NCI-H524 treated with DMSO at 0.1 percent for 48 hours (cell line): ENCODE measurements at places on chromosomes 6 and 20.
A peak's percentile ranks its signal among the peaks of the same experiment; 100 is the strongest.

GRCh38 chr6:168039849-168040248 lies 39.2 kb downstream of the FRMD1 start:
- DNase-seq: no peak

GRCh38 chr6:47245745-47246371 lies 63.8 kb downstream of the TNFRSF21 start:
- DNase-seq: no peak

DNA sequence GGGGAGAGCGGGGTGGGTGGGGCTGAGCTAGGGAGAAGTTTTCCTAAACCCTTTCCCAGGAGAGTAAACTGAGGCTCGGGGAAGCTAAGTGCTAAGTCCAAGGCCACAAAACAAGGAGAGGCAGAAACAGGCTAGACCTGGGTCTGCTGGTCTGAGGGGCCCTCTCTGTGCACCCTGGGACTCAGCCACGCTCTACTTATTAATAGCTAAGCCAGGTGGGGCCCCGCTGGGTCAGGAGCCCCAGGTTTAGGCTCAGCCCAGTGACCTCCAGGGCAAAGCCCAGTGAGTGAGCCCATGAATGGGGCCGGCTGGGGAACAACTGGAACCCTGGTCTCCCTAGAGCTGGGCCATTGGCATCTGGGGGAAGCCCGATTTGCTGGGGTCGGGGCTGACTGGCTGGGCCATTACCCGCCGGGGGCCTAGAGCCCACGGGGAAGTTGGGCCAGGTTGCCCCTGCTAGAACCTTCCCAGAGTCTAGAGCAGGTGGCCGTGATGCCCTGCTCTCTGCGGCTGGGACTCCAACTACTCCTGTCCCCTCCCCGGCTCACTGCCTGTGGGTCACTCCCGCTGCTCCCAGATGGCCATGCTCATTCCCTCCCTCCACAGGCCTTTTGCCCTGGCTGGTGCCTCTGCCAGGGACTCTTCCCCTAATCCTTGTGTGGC lies 24.1 kb upstream of the NOL4L start:
- DNase-seq: no peak

DNA sequence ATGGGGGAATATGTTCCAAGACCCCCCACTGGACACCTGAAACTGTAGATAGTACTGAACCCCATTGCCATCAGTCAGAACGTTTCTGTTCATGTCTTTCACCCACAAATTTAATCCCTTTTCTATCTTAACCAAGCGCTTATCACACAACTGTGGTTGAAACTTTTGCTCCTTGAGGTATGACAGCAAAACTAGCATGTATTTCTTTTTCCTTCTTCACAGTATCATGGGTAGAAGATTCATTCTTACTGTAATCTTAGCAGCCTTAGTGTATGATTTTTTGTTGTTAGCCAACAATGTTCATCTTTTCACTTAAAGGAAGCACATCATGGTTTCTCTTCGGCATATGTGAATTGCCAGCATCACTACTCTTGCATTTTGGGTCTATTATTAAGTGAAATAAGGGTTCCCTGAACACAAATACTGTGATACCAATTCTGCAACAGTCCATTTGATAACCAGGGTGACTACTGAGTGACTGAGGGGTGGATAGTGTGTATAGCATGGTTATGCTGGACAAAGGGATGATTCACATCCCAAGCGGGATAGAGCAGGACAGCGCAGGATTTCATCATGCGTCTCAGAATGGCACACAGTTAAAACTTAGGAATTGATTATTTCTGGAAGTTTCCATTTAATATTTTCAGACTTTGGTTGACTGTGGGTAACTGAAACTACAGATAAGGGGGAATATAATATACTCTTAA lies 41.8 kb downstream of the KCNS1 start:
- DNase-seq: no peak

- DNase-seq: no peak
Observed at GRCh38 chr6:36662380-36662779, 16.1 kb upstream of the CDKN1A start.

DNA sequence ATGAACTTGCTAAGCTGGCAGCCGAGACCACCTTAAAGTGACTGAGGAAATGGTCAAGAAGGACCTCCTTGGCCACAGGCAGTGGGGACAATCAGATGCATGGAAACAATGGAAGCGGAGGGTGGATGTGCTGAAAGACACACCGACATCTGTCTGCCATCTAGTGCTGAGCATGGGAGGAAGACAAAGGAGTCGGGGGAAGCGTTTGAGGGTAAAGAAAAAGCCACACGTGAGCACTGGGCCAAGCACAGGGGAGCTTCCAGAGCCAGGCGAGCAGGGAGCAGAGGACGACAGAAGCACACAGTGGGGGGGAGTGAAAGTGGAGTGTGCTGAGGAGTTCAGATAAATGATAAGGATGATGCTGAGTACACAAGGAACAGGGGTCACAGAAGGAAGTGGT lies 367.8 kb downstream of the ZFAND3 start:
- DNase-seq: no peak

- DNase-seq: no peak
Observed at GRCh38 chr6:14621518-14621917, 503.9 kb downstream of the CD83 start.

- DNase-seq: no peak
Observed at GRCh38 chr6:68313911-68314310, 321.2 kb upstream of the ADGRB3 start.

GRCh38 chr6:163820745-163821458 lies 406.4 kb downstream of the QKI start:
- no peak for DNase-seq

DNA sequence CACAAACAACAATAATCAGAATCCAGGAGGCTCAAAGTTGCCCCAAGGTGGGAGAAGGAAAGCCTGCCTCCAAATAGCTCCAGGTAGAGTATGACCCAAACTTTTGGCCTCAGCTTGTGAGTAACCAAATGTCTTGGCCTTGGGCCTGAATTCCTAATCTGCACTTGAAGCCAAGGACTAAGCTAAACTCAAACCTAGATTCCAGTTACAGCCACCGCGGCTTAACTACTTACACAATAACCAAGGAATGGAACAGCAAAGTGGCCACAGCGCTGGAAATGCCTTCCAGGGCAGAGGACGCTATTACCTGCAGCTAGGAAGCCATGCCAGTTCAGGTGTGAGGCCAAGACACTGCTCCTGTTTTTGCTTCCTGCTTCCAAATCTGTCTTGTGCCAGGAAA lies 4.6 kb downstream of the NINL start:
- no peak for DNase-seq

- peak; percentile 37 for DNase-seq
Observed at GRCh38 chr20:11891776-11892545, 25.7 kb upstream of the BTBD3 start.

GRCh38 chr6:121755485-121755884 lies 320.0 kb downstream of the GJA1 start:
- no peak for DNase-seq

DNA sequence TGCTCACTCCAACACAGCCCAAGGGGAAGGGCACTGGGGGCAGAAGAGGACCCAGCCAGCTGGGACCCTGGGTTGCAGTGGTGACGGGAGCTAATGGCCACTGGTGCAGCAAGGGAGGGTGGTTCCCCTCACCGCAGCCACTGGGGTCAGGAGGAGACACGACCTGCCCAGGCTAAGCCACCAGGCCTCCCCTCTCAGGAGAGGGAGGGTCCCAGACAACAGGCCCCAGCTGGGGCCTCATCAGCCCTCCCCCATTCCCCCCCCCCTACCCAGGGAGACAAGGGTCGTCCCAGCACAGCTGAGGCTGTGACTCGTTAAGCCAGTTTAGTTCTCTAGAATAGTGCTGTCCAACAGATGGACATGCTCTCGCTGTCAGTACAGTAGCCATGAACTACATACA lies 17.3 kb upstream of the MATN4 start:
- no peak for DNase-seq

GRCh38 chr20:45500022-45500421 lies 15.4 kb downstream of the SPINT3 start:
- no peak for DNase-seq

DNA sequence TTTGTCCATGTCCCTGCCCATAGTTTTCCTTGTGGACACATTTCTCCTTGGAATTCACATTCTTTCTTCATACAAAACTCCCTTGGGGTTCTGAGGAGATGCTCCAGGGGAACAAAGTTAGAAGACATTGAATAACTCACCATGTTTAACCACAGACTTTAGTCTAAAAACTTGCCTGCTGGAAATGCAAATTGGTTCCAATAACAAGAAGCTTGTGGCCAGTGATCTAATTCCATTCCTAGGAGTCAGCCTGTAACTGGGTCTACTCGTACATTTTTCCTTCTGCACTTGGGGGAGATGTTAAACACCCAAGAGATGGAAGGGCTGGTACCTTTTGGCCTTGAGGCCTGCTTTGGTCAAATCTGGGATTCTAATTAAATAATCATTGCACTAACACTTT lies 60.2 kb downstream of the SCML4 start:
- DNase-seq: no peak

DNA sequence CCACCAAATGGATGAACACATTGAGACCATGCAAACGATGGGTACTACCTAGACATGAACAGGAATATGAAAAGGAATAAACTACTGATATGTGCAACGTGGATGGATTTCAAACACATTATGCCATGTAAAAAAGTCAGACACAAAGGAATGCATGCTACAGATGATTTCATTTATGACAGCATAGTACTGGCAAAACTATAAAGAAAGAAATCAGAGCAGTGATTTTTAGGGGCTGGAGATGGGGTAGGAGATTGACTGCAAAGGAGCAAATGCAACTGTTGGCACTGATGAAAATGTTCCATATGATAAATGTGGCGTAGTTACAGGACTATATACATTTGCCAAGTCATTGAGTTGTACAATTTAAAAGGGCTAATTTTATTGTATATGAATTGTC lies 13.4 kb upstream of the COL12A1 start:
- DNase-seq: no peak
